ENCODE measurements at places on chromosomes 2 and 18. TPM values are rescaled to one million over a fixed set of nuclear protein-coding genes. Genes with fewer than 3 reads are reported as not detected.

TYMS gene
- total RNA-seq, result 41.2 TPM

CLIP4 gene
- total RNA-seq, result 14.4 TPM

AMER3 gene
- total RNA-seq, result not detected

BMP10 gene
- not detected for total RNA-seq

OR6B2 gene
- not detected for total RNA-seq

CAPN14 gene
- not detected for total RNA-seq

MYO3B gene
- not detected for total RNA-seq

CPO gene
- total RNA-seq, result not detected

SOX11 gene
- total RNA-seq, result 21.8 TPM

HOXD13 gene
- total RNA-seq, result not detected

ST6GAL2 gene
- 1.9 TPM for total RNA-seq

LTBP1 gene
- total RNA-seq, result 334 TPM

SMYD1 gene
- not detected for total RNA-seq

RPL37A gene
- total RNA-seq, result 2,101 TPM

PSTPIP2 gene
- total RNA-seq, result 3.3 TPM

IKZF2 gene
- 4.7 TPM for total RNA-seq

MATN3 gene
- 3.8 TPM for total RNA-seq

SRD5A2 gene
- total RNA-seq, result not detected

STAT4 gene
- 0.64 TPM for total RNA-seq

EMILIN1 gene
- 790 TPM for total RNA-seq

CDH2 gene
- 21.9 TPM for total RNA-seq

SERPINB4 gene
- total RNA-seq, result 0.64 TPM
